ENCODE measurements at places on chromosomes 11 and 22. TPM values are rescaled to one million over a fixed set of nuclear protein-coding genes. Genes with fewer than 3 reads are reported as not detected.

- DNase-seq: peak; percentile 82
Observed at GRCh38 chr11:9001736-9002135, 2.1 kb downstream of the NRIP3 start.

DNA sequence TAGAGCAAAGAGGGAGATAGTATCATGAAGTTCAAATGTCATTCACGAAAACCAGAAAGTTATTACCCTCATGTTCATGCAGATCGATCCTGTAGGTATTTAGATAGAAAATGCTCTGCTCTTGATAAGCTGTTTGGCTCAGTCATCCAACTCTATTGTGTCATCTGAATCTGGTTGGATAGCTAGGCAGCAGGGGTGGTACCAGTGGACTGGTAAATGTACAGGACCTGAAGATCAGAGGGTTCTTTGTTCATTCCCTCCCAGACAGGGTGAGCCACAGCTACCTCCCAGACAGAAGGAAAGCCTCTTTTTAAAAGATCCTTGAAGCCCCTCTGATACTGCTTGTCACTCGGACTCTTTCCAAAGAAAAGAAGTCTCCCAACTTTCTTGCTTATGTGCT lies 29.8 kb upstream of the DRD2 start:
- DNase-seq: peak; percentile 56

GRCh38 chr11:368414-369335 lies 624 bp upstream of the B4GALNT4 start:
- no peak for DNase-seq

DNA sequence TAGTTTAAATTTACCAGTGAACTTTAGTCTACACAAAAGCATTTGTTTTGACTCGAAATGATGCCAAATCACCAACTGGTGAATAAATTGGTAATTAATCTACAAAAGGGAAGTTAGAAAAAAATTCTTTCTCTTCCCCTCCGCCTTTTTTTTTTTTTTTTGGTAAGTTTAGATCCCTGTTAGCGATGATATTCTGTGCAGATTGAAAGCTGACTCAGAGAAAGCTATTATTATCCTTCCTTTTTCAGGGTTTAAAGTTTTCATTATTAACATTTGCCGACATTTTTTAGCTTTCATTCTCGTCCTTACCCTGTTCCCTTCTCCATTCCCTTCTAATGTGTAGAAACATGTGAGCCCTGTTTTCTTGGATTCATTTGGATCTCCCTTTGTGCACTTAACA lies 16.8 kb upstream of the NUP160 start:
- DNase-seq: peak; percentile 46

- DNase-seq: no peak
Observed at GRCh38 chr22:29090039-29090438, 17.2 kb downstream of the KREMEN1 start.

Gene OR8D4
- not detected for total RNA-seq

GRCh38 chr11:102824556-102824955 lies 18.9 kb downstream of the MMP3 start:
- no peak for DNase-seq

DNA sequence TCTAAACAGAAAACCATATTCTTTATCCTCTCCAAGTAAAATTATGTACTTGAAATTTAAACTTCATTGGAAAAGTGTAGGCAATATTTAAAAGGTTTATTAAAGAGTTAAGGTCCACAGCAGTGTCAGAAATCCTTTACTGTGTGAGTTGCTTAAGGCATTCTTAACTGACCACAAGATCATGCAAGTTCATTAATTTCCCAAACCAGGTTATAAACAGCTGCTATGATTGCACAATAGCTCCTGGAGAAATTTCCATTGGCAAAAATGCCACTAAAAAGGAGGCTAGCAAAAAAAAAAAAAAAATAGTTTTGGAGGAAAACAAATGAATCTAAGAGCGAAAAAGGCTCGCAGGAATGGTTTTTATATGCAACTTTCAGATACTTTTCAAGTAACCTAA lies 106.2 kb downstream of the ETS1 start:
- peak; percentile 89 for DNase-seq

GRCh38 chr11:1757861-1758610 lies 5.7 kb downstream of the CTSD start:
- DNase-seq: no peak

Gene EMID1
- not detected for total RNA-seq

- no peak for DNase-seq
Observed at GRCh38 chr11:80860632-80861031, 1419.8 kb upstream of the TENM4 start.

Gene CLCF1
- 4.8 TPM for total RNA-seq

DNA sequence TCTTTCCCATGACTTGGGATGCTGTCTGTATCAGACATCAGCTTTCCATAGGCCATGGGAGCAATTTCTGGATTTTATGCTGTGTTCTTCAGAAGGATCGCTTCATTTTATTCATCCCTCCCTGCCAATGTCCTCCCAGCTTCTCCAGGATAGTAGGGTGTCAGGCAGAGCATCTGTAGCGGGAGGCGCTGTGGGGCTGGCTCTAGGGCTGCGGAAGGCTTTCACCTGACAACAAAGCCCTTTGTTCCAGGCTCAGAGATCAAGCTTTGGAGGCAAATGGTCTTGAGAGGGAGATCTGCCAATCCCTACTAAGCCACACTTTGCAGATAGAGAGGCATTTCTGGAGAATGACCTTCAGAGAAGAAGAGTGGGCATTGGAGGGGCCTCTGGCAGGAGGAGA lies 29.5 kb upstream of the FTH1 start:
- DNase-seq: no peak

Measured in RPMI7951 (cell line).